ENCODE measurements at places on chromosomes 6 and 20.

DNA sequence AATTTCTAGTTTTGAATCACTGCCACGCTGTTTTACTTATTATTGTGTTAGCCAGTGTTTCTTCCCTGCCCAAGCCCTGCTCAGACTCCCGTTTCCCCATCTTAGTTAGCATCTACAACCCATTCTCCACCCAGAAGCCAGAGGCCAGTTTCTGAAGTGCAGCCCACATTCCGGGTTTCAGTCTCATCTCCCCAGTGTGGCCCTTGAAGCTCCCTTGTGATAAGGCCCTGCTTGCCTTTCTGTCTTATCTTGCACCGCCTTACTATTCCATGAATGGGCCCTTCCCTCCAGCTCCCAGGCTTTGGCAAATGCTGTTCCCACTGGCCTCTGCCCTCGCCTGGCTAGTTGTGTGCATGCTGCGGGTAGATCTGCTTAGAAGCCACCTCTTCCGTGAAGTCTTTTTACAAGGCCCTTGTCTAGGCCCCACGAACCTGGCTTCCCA lies 41.1 kb downstream of the TOX2 start:
- no peak for DNase-seq

GRCh38 chr20:47654370-47654769 lies 130.9 kb downstream of the SULF2 start:
- DNase-seq, result no peak

DNA sequence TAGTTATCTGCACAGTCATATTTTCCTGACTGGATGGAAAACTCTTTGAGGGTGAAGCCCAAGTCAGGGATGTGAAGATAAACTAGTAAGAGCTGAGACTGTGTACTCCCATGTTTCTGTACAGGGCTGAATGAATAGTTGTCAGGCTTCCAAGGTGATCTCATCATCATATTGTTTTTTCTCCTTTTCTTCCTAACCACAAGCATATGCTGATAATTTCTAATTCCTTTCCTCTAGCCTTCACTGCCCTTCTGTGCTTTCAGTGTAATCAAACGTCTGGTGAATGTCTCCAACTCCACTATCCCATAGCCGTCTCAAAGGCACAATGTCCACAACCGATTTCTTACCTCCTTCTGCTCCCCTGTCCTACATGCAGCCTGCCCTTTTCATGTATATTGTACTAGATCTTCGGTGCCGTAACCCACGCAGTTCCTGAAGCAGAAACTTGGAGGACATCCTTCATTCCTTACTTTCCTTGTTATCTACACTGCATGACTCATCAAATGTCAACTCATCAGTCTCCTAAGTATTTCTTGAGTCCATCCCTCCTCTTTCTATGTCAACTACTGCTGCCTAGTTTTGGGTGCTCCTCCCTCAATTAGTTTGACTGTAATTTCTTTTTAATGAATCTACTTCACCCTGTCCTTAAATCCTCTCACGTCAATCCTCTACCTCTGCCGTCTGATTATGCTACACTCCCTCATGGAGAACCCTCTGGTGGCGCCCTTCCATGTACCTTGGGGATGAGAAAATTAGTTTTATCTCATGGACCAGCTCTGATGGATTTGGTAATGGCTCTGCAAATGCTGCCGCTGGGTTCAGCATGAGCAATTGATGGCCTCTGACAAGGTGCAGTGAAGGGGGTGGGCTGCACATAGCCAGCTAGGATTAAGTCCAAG lies 21.9 kb downstream of the NCOA7 start:
- DNase-seq, result peak; percentile 12

DNA sequence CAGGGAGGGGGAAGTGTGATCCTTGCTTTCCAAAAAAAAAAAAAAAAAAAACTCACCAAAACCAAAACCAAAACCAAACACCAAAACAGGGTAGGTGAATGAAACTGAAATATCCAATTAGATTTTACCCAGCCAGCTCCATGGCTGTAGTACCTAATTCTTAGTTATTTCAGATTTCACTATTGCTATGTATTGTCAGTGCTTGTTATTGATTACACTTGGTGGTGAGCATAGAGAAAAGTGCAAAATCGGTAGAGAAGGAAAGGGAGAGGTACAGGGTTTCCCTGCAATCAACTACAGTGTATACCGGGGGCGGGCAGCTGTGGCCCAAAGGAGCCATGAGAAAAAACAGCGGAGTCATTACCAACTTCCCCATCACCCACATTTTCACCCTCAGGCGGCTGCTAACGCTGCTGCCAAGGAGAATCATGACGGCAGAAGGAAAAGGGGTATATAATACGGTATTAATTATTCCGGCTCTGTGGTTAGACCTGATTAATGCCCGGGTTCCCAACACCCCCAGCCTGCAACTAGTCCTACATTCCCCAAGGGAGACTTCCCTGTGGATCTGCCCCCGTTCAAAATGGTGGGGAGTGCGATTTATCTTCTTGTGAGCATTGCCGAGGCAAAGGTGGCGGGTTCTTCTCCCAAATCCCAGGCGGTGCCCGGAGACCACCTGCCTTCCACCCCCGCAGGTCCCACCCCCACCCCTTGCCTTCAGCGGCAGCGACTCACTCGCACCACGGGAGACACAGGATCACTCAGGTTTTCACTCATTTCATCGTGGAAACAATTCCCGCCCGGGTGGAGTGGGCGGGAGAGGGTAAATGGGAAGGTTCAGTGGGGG lies at the start of gene C6orf62:
Gene C6orf62 (minus strand): TSS at position 30 of the 847 bp plus-strand sequence. CDS start 486 bp downstream, outside the sequence.
- peak; percentile 6 for DNase-seq

DNA sequence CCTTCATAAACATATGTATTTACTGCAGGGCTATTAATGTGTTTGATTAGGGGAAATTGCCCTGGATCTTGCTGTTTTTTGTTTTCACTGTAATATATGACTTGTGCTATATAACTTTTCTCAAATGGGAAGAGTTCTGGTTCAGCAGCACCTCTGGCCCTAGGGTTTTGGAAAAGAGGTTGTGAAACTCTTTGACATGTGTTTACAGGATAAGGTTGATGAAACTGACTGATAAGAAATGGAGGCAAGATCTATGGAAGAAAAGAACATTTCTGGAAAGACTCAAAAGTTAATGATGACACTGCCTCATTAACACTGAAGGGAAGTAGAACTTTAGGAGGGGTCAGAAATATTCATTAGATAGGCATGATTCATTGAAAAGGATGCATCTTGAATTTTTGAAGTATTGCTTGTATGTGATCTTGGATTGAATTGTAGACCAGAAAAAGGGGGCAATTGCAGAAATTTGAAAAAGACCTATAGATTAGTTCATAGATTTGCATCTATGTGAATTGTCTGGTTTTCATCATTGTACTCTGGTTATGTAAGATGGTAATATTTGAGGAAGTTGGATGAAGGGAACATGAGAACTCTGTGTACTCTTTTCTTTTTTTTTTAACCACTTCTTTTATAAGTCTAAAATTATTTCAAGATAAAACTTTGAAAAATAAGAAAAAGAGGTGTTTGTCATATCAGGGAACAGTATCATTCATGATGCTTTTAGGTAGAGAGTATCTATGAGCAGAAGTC lies 54.0 kb downstream of the UTRN start:
- DNase-seq, result no peak

GRCh38 chr6:13406781-13407180 lies 78.4 kb upstream of the TBC1D7 start:
- no peak for DNase-seq

GRCh38 chr6:128135325-128135724 lies 234.5 kb upstream of the THEMIS start:
- DNase-seq, result no peak

DNA sequence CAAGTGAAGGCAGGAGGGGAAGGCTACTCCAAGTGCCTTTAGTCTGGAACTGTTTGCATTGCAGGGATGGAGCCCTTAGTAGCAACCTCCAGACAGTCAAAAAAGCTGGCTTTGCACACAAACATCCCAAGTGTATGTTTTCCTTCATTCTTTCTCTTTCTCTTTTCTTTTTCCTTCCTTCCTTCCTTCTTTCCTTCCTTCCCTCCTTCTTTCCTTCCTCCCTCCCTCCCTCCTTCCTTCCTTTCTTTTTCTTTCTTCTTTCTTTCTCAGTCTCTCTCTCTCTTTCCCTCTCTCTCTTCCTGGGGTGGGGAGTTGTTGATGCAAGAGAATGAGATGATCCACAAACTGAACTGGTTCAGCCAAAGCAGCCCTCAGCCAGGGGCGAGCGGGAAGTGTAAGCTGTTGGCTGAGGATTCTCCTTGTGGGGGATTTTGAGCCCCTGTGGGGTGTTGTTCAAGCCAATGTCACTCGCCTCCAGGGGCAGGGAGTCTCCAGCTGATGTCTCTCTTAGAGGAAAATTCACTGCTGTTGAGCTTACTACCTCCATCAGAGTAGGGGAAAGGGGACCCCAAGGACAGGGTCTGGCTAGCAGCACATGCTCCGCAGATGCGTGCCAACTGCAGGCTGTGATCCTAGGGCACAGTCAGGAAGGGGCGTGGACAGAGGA lies 11.7 kb downstream of the RSPO4 start:
- DNase-seq, result no peak

GRCh38 chr6:108755257-108756240 lies 92.7 kb upstream of the ARMC2 start:
- DNase-seq, result no peak

GRCh38 chr20:3803289-3803688 lies 7.2 kb downstream of the CDC25B start:
- no peak for DNase-seq

GRCh38 chr20:23640018-23640601 lies 2.4 kb upstream of the CST3 start:
- peak; percentile 7 for DNase-seq

DNA sequence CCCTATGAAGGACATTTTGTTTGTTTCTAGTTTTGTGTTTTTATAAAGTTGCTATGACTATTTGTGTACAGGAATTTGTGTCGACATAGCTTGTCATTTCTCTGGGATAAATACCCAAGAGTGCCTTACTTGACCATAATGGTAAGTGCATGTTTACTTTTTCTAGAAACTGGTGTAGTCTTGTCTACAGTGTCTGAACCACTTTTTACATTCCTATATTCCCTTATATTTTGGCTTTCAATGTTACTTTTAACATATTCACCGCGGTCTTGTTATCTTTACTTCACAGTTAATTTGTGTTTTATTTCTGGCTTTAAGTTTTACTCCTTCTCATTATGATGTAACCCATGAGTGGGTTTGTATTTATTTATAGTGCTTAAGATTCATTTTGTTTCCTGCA lies 444.4 kb upstream of the RGS17 start:
- no peak for DNase-seq

DNA sequence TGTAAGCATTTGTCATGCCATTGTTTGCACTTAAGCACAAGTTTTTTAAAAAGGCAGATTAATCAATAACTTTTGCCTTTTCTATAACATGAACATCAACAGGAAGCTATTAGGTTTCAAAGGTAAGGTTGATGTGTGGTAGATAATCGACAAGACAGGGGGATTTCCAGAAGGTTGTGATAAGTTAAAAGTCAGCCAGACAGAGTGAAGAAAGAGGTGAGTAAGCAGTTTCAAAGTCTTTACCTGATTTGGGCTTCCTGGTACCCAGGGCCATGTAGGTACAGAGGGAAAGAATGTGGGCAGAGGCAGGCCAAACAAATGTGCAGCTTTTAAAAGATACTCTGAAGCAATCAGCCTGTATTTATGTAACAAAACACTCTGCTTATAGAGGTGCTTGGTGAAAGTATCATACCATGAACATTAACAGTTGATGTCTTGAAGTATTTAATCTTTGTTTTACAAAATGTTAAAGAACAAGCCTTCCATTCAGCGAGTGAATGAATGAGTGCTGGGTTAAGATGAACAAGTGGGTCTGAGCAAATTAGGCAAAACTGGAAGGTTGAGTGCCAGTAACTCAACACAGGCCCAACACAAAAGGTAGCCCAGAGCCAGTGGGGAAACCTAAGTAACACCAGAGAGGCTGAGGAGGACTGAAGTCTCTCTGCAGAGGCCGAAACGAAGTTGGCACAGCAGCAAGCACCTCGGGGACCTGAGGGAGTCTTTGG lies 60.2 kb downstream of the LRRC1 start:
- DNase-seq, result no peak

- DNase-seq, result no peak
Observed at GRCh38 chr6:167100241-167100674, 22.6 kb upstream of the CCR6 start.

DNA sequence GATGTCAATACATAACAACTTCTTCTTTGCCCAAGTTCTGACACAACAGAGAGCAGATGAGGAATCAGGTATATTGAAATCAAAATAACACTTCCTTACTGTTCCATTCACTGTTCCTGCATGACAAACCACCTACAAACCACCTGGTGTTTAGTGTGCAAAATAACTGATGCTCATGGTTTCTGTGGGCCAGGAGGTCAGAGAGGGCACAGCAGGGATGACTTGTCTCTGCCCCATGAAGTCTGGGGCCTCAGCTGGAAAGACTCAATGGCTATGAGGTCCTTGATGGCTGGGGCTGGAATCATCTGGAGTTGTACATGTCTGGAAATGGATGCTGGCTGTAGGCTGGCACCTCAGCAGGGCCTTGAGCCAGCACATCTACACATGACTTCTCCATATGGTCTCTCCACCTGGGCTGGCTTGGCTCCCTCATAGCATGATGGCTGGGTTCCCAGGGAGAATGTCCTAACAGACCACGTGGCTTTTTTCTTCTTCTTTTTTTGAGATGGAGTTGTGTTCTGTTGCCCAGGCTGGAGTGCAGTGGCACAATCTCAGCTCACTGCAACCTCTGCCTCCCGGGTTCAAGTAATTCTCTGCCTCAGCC lies 7.4 kb upstream of the COX4I2 start:
- DNase-seq, result peak; percentile 90

GRCh38 chr20:47922269-47922668 lies 137.0 kb upstream of the SULF2 start:
- no peak for DNase-seq

DNA sequence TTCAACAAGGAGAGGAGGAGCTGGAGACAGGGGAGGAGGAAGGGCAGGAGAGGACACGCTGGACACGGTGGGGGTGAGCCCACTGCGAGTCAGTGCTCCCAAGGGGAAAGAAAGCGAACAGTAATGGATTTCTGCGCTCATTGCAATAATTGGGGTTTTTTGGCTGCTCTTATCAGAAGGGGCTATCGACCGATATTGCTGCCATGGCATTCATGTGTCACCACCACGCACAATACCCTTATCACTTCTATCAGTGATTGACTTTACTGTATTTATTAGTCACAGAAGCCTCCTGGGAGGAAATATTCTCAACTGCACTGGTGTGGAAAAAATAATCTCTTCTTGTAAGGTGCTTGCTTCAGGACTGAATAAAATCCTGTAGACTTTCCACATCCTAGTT lies 55.8 kb downstream of the CEP43 start:
- DNase-seq, result no peak

- no peak for DNase-seq
Observed at GRCh38 chr6:40903456-40903855, 135.6 kb downstream of the UNC5CL start.

GRCh38 chr6:168035098-168035660 lies 37.7 kb downstream of the KIF25 start:
- DNase-seq, result no peak

- no peak for DNase-seq
Observed at GRCh38 chr6:7100753-7101081, 7.0 kb upstream of the RREB1 start.

DNA sequence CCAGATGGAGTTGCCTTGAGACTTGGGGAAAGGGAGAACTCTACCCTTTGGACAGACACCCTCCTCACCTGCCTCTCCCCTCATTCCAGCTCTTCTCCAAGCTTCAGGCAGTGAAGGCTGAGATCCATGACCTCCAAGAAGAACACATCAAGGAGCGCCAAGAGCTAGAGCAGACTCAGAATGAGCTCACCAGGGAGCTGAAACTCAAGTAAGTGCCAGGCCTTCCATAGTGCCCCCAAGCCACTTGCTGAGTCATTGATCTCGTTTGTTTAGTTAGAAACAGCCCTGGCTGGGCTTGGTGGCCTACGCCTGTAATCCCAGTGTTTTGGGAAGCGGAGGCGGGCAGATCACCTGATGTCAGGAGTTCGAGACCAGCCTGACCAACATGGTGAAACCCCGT lies 39.2 kb downstream of the KIF3B start:
- no peak for DNase-seq
